ENCODE measurements at places on chromosomes 6 and 20.

- no peak for DNase-seq
Observed at GRCh38 chr6:91716361-91716760, 1129.5 kb upstream of the MAP3K7 start.

GRCh38 chr6:119132261-119132981 lies 54.0 kb upstream of the FAM184A start:
- DNase-seq, result no peak

- DNase-seq, result no peak
Observed at GRCh38 chr6:152680879-152681517, 16.7 kb upstream of the MYCT1 start.

DNA sequence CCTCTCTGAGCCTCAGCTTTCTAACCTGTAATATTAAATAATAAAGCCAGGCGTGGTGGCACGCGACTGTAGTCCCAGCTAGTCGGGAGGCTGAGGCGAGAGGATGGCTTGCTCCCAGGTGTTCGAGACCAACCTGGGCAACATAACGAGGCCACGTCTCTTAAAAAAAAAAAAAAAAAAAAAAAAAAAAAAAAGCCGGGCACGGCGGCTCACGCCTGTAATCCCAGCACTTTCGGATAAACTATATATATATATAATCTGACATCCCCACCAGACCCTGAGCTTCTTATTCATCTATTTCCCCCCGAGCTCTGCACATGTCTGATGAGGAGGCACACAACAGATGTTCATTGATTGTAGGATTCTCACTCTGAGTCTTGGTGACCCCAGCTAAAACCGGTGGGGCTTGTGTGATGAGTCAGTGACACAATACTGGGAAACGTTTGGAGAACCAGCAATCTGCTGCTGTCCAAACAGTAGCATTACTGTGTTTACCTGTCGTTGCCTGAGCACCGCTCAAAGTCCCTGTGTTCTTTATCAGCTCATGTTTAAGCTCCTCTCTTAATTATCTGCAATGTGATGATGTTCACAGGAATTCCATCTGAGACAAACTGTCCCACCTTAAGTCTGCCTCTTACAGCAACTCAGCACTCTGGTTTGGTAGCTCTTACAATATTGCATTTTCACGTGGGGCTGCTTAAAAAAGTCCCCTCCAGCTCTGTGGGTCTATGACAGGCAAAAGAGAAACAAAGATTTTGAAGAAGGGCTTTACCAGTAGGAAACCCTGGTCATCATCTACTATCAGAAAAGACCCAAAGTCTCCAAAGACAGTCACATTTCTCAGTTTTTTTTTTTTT lies 1.0 kb upstream of the SPATA2 start:
- no peak for DNase-seq

- no peak for DNase-seq
Observed at GRCh38 chr6:3136292-3137011, 17.9 kb downstream of the BPHL start.

DNA sequence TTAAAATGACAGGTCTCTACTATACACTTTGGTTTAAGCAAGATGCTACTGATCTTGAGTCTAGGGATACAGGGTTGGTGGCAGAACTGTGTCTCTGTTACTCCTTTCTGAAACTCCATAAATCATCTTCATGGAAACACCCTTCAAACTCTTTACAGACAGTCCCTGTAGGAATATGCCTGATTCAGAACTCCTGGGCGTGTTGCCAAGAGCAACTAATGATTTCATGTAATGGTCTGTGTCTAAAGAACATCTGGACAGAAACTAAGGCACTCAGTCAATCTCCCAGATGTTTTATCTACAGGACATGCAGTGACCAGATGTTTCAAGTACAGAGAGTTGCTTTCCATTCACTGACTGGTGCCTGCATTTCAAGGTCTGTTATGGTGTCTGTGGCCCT lies 464.4 kb upstream of the CHD6 start:
- no peak for DNase-seq

- no peak for DNase-seq
Observed at GRCh38 chr6:31414771-31415265, 11.4 kb downstream of the MICA start.

DNA sequence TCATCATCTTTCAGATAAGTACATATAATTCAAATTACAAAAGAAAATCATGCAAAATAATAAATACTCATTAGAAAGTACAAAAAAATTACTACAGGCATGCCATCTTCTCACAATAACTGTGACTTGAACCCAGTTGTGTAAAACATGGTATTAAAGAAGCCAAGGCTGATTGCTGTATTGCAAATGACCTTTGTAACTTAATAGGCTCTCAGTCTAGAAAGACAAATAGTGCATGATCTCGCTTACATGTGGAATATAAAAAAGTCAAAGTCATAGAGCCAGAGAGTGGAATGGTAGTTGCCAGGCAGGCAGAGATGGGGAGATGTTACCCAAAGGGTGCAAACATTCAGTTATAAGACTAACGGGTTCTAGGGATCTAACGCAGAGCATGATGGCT lies 626.1 kb downstream of the COL12A1 start:
- no peak for DNase-seq

GRCh38 chr20:45796337-45797065 lies 4.7 kb downstream of the DNTTIP1 start:
- no peak for DNase-seq

DNA sequence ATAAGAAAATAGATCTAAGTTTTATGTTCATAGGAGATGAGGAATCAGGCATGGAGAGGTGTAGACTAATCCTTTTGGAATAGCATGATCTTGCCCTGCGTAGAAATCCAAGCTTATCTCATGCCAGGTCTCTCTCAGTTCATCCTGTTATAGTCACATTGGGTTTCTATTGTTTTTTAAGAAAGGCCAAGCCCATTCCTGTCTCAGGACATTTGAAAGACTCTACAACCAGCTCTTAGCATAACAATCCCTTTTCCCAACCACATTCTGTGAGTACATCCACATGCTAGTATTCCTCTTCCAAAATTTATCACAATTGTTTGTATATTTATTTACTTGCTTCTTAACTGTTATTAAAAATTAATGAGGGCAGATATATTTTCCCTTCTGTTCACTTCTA lies 130.3 kb downstream of the MMUT start:
- no peak for DNase-seq

DNA sequence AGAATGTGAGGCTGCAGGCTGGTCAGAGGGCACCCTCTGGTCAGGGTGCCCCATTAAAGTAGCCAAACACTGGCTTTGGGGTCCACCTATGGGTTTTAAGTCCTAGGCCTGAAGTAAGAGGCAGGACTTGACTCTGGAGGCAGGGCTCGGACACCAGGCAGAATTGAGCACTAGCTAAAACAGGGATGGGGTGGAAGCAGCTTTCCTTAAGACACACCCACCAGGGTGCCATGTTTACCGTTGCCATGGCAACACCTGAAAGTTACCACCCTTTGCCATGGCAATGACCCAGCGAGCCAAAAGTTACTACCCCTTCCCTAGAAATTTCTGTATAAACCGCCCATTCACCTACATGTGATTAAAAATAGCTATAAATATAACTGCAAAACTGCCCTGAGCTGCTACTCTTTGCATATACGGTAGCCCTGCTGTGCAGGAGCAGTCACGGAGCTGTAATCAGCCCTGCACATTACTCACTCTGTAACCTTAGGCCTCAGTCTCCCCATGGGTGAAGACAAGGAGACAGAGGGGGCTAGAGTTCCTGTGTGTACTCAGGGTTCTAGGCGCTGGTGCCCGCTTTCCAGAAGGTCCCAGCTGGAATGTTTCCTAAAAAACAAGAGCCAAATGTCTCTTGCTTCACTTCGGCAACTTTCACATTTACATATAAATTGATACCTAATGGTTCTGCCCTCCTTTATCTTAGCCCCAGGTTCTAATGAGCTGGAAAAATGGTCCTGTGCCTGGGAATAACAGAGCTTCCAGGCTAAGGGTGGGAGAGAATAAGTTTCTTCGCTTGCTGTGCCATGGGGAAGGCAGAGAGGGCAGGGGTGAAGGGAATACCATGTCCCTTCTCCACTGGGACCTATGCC lies 27.2 kb upstream of the SRSF6 start:
- no peak for DNase-seq

DNA sequence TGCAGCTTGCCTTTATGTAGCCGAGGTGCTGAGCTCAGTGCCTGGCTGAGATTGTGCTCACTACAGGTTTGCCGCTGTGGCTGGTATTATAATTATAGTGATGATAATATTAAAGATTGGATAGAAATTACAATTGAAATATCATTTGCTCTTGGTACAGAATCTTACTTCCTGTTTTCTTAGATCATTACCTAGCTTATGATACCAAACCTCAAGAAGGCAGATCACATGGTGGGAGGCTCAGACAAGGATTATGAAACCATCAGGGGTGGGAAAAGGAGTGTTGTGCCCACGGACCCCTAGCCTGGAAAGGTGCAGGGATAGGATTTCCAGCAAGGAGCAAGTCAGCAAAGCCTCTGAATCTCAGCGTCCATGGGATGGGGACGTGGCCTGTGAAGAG lies 70.6 kb downstream of the IGF2R start:
- no peak for DNase-seq

- DNase-seq, result no peak
Observed at GRCh38 chr6:19842030-19842615, 5.0 kb downstream of the ID4 start.

DNA sequence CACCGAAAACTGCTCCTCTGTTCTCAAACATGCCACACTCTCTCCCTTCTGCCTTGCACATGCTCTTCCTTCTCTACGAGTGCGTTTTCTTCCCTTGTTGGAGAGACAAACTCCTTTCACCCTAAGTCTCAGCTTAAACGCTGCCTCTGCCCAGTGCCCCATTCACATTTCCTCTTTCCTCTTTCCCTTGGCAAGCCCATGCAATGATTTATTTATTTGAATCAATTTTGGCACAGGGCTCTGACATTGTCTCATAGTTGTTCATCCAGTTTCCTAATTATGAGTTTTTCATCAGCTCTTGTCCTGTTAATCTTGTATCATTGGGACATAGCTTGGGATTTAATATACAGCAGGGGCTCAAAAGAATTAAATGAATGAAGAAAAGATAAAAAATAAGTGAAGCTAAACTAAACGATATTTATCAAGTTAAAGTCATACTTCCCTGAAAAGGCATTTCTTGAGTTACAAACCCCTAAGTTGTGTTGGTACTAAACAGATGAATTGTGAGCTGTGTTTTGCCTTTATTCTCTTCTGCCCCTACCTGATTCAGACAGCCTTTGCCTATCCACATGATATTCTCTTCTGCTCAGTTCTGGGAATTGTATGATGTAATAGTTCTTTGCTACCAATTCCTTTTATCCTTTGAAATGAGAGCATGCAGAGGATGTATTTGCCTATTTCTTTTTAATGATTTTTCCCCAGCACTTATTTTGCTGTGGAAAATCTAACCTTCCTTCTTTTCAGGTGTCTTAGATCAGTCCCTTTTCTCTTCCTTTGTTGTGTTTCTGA lies 704.4 kb downstream of the UTRN start:
- no peak for DNase-seq

- no peak for DNase-seq
Observed at GRCh38 chr20:35174458-35175216, 2.8 kb downstream of the PROCR start.

GRCh38 chr6:62393608-62394007 lies 107.6 kb upstream of the KHDRBS2 start:
- DNase-seq, result no peak

Measured in activated CD4-positive, alpha-beta T cell treated with anti-CD3 and anti-CD28 coated beads, Interleukin-2, amount 50 U/mL, for 1 hour (primary cell).